ENCODE measurements at places on chromosomes 5 and 9. TPM values are rescaled to one million over a fixed set of nuclear protein-coding genes. Genes with fewer than 3 reads are reported as not detected.

RNF183 gene
- total RNA-seq: not detected

GABRB2 gene
- total RNA-seq: not detected

SOX30 gene
- not detected for total RNA-seq

BAAT gene
- not detected for total RNA-seq

INSL6 gene
- total RNA-seq: not detected

IL3 gene
- not detected for total RNA-seq

TPPP gene
- total RNA-seq: 0.19 TPM

CDKN2B-AS1 gene
- 2.9 TPM for total RNA-seq

BARHL1 gene
- not detected for total RNA-seq

F12 gene
- total RNA-seq: 4.3 TPM

FGFR4 gene
- 6.2 TPM for total RNA-seq

PTPDC1 gene
- total RNA-seq: 12.7 TPM

DEPDC1B gene
- 3.4 TPM for total RNA-seq

NAIP gene
- total RNA-seq: 4.6 TPM

DNA sequence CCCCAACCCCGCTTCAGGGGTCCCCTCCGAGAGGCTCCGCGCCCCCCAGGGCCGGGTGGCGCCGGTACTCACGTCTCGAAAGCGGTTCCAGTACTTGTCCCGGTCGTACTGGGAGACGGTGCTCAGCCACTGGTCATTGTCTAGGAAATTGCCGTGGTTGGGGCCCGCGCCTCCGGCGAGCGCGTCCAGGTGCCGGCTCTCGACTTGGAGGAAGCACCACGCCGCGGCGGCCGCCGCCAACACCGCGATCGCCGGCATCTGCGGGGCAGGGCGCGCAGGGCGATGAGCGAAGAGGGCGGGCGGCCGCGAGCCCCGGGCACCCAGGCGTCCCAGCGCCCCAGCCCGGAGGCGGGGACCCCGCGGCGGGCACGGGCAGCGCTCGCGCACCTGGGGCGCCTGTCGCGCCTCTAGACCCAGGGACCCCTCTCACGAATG is 808 bp downstream of the SPOCK1 start:
- no peak for DNase-seq

- DNase-seq: no peak
Measured at GRCh38 chr9:74951725-74952151, 974 bp downstream of the C9orf40 start.

- peak; percentile 54 for DNase-seq
Measured at GRCh38 chr5:67209141-67209771, 12.7 kb upstream of the CD180 start.

- DNase-seq: no peak
Measured at GRCh38 chr5:102996011-102996575, 123.8 kb downstream of the GIN1 start.

- no peak for DNase-seq
Measured at GRCh38 chr5:142800776-142801494, 30.8 kb downstream of the ARHGAP26 start.

DNA sequence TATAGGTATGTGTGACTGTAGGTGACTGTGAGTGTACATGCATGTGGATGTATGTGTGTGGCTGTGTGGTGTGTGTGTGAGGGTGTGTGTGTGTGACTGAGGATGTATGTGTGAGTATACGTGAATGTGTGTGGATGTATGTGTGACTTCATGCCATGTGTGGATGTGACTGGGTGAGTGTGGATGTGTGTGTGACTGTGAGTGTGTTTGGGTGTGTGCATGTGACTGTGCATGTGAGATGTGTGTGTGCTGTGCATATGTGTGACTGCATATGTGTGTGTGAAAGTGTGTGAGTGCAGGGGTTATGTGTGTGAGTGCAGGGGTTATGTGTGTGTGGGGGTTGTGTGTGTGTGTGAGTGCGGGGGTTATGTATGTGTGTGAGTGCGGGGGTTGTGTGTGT is 42.3 kb downstream of the RXRA start:
- DNase-seq: no peak

GRCh38 chr5:176781054-176781375 is 29.3 kb upstream of the UNC5A start:
- no peak for DNase-seq

DNA sequence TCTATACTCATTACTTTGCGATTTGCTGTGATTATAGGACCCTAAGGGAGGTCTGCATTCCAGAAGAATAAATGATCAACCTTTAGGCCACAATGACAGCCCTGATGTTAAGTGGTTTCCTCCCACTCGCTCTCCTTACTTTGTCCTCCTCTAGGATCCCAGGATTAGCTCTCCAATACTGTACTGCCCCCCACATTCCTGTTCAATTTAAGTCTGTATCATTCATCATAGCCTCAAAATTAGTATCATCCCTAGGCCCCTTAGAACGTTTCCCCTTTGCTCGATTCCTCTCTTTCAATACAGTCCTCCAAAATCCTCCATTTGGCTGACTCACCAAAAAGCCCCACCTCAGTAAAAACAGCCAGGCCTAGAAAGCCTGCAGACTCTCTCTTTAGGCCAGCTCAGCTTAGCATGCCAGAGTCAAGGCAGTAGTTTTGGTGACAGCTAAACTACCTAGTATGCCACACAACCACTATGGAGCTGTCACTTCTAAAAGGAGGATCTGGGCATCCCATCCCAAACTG is 24.4 kb downstream of the RNF145 start:
- DNase-seq: no peak

- DNase-seq: no peak
Measured at GRCh38 chr5:55278778-55279177, 28.7 kb downstream of the DHX29 start.

DNA sequence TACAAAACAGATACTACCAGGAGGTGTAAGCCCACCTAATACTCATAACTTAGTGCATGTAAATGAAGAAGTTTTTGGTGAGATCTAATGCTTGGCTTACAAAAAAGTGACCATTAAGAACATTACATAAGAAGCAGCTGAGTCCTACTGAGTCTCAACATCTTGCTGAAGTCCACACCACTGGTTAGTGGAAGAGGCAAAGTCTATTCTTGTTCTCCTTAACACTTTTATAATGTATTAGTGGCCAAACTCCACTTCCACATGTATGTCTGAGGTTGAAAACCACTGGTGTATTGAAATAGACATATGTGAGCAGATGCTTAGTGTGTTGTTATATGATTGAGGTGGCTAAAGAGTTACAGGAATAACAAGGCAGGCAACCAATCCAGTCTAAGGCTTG is 18.9 kb upstream of the GDA start:
- no peak for DNase-seq

- DNase-seq: no peak
Measured at GRCh38 chr9:19173598-19174125, 46.4 kb upstream of the PLIN2 start.

DNA sequence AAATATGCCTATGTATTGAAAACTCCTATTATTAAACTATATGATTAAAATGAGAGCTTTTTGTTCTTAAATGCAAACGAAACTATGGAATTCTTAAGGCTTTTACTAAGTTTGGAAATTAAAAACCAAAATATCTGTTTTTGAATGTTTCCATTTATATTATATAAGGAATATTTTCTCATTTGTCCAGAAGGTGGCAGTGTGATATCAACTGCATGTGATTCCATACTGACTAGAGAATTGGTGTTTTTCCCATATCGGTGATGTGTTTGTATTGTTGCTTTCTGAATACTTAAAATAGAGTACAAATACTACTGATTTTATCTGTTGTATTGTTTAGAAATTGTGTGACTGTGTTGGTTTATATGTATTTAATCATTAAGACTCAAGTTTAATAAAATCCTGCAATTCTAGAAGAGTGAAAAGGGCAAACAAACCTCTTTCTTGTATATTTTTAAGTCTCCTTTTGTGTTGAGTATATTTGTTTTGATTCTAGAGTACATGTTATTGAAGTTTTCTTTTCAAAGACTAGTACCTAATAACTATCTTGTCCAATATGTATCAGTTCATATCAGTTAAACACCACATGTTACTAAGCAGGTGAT is 320.8 kb downstream of the CCDC171 start:
- DNase-seq: peak; percentile 50

DNA sequence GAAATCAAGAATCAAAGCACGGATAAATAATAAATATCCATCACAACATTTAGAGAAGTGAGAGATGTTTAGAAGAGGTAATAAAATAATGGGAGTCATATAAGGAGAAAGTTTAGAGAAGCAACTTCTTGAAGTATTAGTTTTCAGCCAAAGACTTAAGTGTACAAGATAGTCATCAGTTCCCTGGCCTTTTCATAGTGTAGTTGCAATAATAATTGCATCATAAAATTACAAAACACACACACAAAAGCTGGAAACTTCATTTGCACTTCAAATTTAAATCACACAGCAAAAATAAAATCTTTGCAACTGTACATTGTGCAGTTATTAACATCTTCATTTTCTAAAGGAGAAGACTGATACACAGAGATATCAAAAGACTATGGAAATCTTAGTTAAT is 319.1 kb upstream of the RGMB start:
- no peak for DNase-seq

DNA sequence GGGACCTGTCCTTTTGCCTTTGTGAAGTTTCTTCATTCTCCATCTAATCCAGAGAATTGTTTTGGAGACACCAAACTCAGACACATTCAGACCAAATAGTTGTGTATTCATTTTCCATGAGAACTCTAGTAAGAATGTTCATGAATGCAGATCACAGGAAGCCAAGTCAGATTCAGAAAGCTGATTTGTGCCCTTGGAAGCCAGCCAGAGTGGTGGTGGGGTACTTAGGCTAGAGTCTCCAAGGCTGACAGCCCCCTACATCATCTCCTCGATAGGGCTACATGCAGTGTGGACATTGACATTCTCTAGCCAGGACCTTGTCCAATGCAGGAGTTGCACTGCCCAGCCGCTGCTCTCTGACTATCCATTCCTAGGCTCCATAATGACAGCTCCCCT is 137.6 kb downstream of the UGCG start:
- no peak for DNase-seq

GRCh38 chr5:180291234-180291940 is 496 bp downstream of the MAPK9 start:
- DNase-seq: no peak

DNA sequence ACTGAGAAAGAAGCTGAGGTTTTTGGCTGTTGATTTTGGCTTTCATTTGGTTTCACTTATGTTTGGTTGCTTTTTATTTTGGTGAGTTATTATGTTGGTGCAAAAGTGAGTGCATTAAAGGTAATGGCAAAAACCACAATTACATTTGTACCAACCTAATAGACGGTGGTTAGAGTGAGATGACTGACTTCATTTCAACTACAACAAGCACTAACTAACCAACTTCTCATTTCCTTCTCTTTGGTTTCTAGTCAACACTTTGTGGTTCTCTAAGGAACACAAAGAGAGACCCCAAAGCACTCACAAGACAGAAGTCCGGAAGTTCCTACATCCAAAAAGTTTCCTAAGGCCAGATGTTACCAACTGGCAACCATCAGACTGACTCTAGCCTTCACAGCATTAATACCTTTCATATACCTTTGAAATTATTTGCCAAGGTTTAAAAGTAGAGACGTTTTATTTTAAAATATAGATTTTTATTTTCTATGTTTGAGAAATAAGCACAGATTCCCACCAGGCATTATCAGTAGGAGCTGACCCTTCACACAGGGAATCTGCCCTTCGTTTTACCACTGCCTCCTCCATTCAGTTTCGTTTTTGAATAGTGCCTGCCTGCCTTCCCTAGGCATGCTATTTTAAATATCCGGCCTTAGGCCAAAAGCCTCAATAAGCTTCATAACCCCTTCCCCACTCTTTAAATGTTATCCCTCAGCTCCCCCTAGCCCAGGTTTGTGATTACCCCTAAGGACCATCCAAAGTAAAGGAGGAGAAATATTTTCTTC is 301.1 kb upstream of the PTGER4 start:
- DNase-seq: no peak

DNA sequence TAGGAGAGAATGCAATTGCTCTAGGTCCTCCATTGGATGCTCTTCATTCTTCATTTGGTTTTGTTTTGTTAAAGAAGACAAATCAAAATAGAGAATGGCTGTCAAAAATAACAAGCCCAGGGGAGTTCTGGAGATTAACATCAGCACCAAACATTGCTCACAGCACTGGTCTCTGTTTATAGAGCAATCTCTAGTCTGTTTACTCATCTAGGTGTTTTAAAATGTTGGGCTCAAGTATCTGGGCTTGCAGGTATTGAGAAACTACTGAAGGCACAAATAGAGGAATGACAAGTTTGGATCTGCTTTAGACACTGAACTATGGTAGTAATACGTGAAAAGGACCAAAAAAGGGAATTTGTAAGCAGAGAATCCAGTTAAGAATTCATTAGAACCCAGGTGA is 77.0 kb upstream of the TMC1 start:
- no peak for DNase-seq

DNA sequence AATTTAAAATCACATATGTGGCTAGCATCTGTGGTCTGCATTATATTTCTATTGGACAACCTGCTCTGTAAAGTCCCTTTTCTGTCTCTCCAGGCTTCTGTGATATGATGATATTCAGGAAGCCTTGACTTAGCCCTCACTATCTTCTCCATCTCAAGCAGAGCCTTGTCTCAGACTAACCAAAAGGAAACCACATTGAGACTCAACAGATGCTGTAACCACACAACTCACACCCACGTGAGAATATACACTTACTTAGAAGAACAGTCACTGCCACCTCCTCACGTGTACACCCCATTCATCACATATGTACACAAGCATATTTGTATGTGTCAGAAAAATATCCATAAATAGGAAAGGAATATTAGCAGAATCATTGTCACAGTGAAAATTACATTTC is 33.6 kb downstream of the HTR4 start:
- DNase-seq: no peak

- DNase-seq: no peak
Measured at GRCh38 chr9:101590901-101591300, 3.9 kb downstream of the PPP3R2 start.

DNA sequence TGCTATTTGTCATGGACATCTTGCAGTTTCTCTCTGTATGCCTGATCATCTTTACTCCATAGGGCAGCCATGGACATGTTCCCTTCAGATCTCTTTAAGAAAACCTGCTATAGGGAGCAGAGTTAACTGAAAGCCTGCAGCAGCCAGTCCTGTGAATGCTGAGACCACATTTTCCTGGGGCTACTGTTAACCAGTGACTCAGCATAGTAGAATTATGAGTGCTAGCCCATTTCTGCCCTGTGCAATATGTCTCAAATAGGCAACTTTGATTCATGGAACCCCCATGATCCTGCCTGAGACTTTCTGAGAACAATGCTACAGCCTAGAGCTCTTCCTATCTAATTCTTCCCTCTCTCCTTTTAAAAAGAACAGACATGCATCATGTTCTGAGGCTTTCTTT is 624.2 kb downstream of the CHSY3 start:
- DNase-seq: no peak

GRCh38 chr5:80129146-80129545 is 94.0 kb downstream of the THBS4 start:
- no peak for DNase-seq

GRCh38 chr9:115606838-115607237 is 488.9 kb upstream of the TNC start:
- no peak for DNase-seq

- no peak for DNase-seq
Measured at GRCh38 chr9:97136421-97136820, 97.5 kb upstream of the CTSV start.

Measured in glomerular endothelial cell (primary cell).